ENCODE measurements at places on chromosomes 6 and 20.

DNA sequence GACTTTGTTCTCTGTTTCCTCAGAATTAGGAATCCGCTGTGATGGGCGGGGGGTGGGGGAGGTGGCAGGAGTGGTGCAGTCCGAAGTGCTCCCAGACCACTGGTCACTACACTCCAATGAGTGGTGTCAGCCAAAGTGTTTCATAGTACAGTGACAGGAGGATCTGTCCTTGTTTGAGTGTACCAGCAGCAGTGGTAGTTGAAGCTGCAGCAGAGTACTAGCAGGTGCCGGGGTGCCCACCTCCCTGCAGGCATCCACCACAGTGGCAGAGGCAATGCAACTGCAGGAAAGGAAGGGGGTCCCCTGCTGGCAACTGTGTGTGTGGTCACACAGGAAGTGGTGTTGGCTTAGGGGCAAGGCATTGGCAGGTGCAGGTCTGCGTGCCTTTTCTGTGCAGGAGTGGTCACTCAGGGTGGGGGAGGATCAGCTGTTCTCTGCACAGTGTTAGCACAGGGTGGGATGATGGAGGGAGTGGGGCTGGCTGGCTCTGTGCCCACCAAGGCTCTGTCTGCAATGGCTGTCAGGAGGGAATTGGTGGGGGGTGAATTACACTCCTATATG lies 9.7 kb downstream of the HLA-DOB start:
- peak; percentile 50 for DNase-seq

- DNase-seq: no peak
Observed at GRCh38 chr6:43120944-43121913, 45.1 kb downstream of the PTK7 start.

- DNase-seq: no peak
Observed at GRCh38 chr6:133577851-133578250, 311.1 kb upstream of the TCF21 start.

DNA sequence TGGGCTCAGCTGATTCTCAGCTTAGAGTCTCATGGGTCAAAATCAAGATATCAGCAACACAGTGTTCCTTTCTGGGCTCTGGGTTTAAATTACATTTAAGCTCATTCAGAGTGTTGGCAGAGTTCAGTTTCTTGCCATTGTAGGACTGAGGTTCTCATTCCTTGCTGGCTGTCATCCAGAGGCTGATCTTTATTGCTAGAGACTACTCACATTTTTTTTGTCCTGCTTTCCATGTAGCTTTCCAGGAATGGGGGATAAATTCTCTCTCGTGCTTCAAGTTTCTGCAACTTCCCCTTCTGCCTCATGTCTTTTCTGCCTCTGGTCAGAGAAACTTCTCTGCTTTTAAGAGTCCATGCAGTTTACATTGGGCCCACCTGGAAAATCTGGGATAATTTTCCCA lies 86.9 kb downstream of the RFX6 start:
- no peak for DNase-seq

GRCh38 chr6:112305795-112306564 lies 41.1 kb upstream of the RFPL4B start:
- no peak for DNase-seq

DNA sequence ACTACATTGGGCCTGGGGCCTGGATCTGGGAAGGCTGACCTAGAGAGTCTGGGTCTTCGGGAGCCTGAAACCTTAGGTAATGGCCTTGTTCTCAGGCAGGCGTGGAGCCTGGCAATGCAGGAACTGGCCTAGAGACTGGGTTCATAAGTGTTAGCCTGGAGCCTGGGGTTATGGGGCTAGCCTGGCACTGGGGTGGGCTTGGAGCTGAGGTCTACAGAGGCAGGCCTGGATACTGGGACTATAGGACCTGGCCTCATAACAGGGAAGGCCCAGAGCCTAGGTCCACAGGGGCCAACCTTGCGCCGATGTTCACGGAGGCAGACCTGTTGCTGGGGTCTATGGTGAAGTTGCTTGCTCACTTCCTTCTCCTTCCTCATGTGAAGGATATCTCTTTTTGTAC lies 843.8 kb upstream of the GJE1 start:
- no peak for DNase-seq
